ENCODE measurements at places on chromosomes 2 and 18. TPM values are rescaled to one million over a fixed set of nuclear protein-coding genes. Genes with fewer than 3 reads are reported as not detected.
A peak's percentile ranks its signal among the peaks of the same experiment; 100 is the strongest.

Gene SERPINB3
- total RNA-seq: not detected

Gene CCDC141
- total RNA-seq: 258 TPM

Gene ZNF236
- total RNA-seq: 16.4 TPM

Gene RNU2-63P
- not detected for total RNA-seq

Gene ACSL3
- total RNA-seq: 51.9 TPM

Gene ATOH8
- 28.5 TPM for total RNA-seq

Gene CNTNAP5
- total RNA-seq: not detected

Gene EHD3
- total RNA-seq: 25.5 TPM

Gene LHCGR
- 0.42 TPM for total RNA-seq

DNA sequence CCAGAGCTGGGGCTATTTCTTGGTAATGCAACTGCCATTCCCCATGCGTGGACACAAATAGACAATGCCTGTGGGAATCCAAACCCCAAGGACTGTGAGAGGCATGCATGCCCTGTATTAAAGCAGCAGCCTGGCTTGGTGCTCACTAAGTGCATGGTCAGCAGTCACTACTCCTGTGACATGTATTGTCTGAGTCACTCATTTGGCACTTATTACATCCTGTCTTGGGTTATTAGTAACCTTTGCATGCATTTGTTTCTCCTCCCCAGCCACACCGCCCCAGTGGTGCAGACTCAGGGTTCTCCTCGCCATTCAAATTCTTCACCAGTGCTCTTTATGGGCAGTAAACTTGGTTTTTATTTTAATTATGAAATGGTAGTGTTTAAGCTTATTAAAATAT, 30.2 kb downstream of the PRKCE start:
- peaks cover 14% of the 10 kb centered on the region for H3K4me1 ChIP-seq
- peak; percentile 23 for DNase-seq
- H3K4me3 ChIP-seq: no peak overlapping the region
- H3K36me3 ChIP-seq: no peaks in the 10 kb centered on the region

- H3K36me3 ChIP-seq: no peaks in the 10 kb centered on the region
- peaks cover 34% of the 10 kb centered on the region for H3K4me1 ChIP-seq
- no peak overlapping the region for H3K27ac ChIP-seq
- no peak overlapping the region for H3K4me3 ChIP-seq
Observed at GRCh38 chr2:197799068-197799467, 5.3 kb upstream of the PLCL1 start.

DNA sequence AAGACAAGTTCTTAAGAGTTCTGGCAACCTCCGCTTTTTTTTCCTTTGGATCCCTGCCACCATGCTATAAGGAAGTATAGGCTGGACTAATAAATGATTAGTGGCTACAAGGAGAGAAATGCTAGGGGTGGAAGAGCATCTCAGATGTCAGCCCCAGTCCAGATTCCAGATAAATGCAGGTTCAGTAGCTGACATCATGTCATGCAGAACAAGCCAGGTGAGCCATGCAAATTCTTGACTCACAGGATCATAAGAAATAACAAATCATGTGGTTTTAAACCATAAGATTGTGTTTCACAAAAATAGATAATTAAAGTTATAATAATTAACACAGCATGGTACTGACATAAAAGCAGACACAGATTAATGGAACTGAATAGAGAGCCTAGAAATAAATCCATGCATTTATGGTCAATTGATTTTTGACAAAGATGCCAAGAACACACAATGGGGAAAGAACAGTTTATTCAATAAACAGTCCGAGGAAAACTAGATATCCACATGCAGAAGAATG, 152.9 kb upstream of the SESTD1 start:
- no peak overlapping the region for H3K4me3 ChIP-seq
- no peaks in the 10 kb centered on the region for H3K36me3 ChIP-seq
- H3K4me1 ChIP-seq: no peaks in the 10 kb centered on the region
- no peaks in the 10 kb centered on the region for H3K27me3 ChIP-seq
- DNase-seq: no peak

DNA sequence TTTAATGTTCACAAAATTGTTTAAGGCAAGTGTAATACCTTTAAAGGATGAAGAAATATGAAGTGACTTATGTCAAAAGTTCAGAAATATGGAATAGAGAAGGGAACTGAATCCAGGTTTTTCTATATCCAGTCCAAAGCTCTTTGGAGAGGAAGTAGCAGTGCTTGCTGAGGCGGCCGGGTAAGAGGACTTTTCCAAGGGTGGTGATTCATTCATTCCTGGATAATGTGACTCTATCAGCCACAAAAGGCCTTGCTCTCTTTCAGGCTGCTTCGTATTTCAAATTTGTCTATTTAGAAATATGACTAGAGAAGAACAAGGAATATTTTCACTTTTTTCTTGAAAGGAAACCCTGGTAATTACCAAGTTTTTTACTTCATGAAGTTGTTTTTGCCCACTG, 830.1 kb upstream of the ZEB2 start:
- H3K27ac ChIP-seq: no peak overlapping the region
- no peak for DNase-seq
- no peaks in the 10 kb centered on the region for H3K4me1 ChIP-seq
- no peak overlapping the region for H3K4me3 ChIP-seq
- no peaks in the 10 kb centered on the region for H3K36me3 ChIP-seq

DNA sequence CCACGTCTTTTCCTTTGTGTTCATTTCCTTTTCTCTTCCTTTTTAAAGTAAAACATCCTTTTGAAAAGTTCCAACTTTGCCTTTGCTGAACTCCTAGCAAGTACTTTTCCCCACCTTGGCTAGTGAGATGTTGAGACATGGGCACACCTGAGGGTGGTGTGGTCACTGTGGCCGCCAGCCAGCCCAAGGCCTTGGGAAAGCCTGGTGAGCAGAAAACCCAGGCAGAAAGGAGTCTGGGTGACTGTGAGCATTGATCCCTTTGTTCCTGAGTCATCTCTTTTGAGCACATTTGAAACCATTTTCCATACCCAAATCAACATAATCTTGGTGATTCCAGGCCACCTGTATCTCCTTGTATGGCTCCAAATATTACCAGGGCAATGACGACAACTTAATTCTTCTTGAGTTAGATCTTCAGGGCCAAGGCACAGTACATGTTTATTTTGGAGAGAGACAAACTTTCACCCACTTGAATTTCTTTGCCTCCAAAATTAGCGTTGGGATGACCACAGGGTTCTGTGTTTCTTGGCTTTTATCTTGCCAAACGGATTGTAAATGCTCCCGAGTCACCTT, 14.5 kb downstream of the EPAS1 start:
- no peaks in the 10 kb centered on the region for H3K36me3 ChIP-seq
- H3K27me3 ChIP-seq: no peaks in the 10 kb centered on the region
- peaks cover 100% of the 10 kb centered on the region for H3K4me1 ChIP-seq
- no peak for DNase-seq

DNA sequence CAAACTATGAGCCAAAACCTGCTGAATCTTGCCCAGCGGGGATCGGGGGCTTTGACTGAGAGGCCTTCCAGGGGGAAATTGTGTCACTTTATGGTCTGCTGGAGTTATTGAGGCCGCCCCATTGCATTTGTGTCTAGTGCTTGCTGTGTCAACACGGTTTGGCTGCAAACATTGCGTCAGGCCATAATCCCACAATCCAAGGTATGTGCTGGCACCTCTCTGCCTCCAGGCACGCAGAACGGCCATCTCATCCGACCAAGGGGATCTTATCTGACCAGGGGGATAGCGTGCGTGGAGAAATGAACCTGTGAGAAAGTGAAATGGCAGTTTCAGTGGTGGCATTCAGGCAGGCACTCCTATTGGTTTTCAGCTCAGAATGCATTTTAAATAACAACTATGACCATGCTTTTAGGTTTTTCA, 18.1 kb upstream of the LYPD6B start:
- no peaks in the 10 kb centered on the region for H3K4me1 ChIP-seq
- no peak overlapping the region for H3K4me3 ChIP-seq
- no peaks in the 10 kb centered on the region for H3K27me3 ChIP-seq
- H3K27ac ChIP-seq: no peak overlapping the region
- DNase-seq: no peak

DNA sequence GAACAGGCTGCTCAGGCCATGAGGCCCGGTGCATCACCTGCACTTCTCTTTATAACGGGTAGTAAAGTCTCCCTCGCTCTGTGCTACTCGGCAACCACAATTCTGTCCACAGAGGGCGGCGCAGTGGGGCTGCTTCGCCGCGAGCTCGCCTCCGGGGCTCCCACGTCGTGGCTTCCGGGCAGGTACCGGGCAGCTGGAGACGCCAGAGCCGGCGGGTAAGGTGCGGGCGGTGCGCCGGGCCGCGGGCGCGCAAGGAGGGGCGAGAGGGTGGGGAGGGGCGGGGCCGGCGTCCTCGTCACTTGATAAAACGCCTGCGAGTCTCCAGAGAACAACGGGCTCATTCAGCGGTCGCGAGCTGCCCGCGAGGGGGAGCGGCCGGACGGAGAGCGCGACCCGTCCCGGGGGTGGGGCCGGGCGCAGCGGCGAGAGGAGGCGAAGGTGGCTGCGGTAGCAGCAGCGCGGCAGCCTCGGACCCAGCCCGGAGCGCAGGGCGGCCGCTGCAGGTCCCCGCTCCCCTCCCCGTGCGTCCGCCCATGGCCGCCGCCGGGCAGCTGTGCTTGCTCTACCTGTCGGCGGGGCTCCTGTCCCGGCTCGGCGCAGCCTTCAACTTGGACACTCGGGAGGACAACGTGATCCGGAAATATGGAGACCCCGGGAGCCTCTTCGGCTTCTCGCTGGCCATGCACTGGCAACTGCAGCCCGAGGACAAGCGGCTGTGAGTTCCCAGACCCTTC, at the start of gene ITGA6:
Gene ITGA6, plus strand, starts transcription at position 331 of the 734 bp plus-strand sequence.
- H3K4me3 ChIP-seq: peak within 1 kb of the TSS; percentile 89
- no peaks in the 10 kb centered on the region for H3K36me3 ChIP-seq
- peaks cover 31% of the 10 kb centered on the region for H3K4me1 ChIP-seq
- DNase-seq: peak; percentile 76

DNA sequence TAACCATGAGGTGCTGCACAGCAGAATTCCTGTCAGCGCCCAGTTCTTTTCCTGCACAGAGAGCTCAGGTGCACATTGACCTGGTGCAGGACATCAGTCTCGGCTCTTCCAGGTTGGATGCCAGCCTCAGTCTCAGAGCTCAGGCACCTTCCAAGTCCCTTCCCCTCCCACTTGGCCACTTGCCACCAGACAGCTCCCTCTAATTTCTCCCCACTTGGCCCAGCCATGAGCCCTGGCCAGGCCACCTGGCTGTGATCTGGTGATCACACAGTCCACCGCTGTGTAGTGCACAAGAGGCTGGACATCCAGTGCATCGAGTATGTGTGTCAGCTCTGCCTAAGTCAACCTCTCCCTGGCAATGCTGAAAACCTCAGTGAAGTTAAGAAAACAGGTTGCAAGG, 336.6 kb upstream of the MYT1L start:
- no peak for DNase-seq
- H3K27me3 ChIP-seq: no peaks in the 10 kb centered on the region
- no peaks in the 10 kb centered on the region for H3K36me3 ChIP-seq
- H3K4me1 ChIP-seq: no peaks in the 10 kb centered on the region
- H3K4me3 ChIP-seq: no peak overlapping the region

DNA sequence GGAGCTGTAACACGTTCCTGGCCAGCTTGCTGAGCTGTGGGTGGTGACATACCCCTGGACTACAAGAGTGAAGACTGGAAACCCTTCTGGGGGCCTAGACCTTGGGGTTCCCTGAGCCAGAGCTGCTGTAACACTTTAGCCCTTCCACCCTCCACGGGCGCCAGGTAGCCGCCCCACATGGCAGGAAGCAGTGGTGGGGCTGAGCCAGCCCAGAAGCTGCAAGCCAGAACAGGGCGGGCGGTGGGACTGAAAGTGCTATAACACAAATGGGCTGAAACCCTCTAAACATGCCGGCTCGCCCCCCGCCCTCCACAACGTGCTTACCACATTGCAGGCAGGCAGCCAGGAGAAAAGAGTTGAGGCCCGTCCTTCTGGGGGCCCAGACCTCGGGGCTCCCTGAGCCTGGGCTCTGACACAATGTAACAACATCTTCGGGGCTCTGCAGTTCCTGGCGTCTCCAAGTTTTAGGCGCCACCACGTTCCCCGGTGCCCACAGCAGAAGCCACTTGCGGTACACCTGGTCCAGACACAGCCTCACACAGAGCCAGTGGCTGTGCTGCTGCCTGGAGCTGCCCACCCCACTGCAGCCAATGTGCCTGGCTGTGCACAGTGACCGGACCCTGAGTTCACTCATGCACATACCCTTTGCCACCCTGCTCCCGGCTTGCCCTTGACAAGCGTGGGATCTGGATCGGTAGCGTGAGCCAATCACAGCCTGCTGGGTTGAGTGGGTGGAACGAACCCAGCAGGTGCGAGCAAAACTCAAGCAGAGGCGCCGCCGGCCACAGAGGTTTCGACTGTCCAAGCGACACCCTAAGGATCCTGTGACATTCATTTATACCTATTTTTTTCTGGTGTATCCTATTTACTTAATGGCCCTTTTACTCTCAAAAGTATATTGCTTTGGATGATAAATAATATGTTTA, 127.4 kb upstream of the FHL2 start:
- no peak overlapping the region for H3K4me3 ChIP-seq
- no peak for DNase-seq
- no peaks in the 10 kb centered on the region for H3K36me3 ChIP-seq
- H3K27ac ChIP-seq: no peak overlapping the region
- no peaks in the 10 kb centered on the region for H3K4me1 ChIP-seq

DNA sequence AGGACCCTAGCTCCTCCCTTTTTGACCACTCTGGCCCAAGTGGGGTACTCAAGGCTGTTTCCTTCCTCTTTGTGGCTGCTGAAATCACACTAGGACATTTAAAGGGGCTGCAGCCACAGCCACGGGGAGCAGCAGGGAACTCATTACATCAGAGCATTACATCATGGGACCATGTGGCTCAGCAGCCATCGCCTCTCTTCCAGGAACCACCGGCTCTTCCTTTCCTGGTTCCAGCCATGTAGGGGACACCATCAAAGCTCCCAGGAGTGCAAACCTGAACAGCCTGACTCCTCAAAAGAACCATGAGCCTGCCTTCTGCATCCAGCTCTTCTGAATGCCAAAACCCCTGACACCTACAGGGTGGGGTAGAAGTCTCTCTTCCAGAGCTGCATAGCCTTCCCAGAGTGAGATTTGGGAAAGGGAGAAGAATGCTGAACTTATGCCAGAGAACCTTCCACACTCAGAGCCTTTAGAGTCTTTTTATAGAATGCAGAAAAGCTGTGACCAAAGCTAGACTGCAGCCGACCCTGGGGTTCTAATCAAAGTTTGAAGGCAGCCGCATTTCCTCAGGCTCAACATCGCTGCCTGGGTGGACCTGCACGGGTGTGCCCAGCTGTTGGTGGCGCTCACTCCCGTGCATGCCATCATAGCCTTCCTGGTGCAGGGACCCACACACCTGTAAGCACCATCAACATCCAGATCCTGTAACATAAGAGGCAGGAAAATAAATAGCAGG, 121.7 kb downstream of the KLHL29 start:
- DNase-seq: no peak
- no peak overlapping the region for H3K4me3 ChIP-seq
- no peak overlapping the region for H3K27ac ChIP-seq

- peak overlapping the region; percentile 56 for H3K4me3 ChIP-seq
- no peaks in the 10 kb centered on the region for H3K36me3 ChIP-seq
- DNase-seq: no peak
Observed at GRCh38 chr2:95024960-95025405, 525 bp upstream of the MAL start.

GRCh38 chr2:200812122-200813022, 662 bp downstream of the BZW1 start:
- peak overlapping the region; percentile 60 for H3K4me3 ChIP-seq
- peak overlapping the region; percentile 93 for H3K27ac ChIP-seq
- peaks cover 19% of the 10 kb centered on the region for H3K4me1 ChIP-seq
